ENCODE measurements at places on chromosomes 2 and 18.
A peak's percentile ranks its signal among the peaks of the same experiment; 100 is the strongest.

DNA sequence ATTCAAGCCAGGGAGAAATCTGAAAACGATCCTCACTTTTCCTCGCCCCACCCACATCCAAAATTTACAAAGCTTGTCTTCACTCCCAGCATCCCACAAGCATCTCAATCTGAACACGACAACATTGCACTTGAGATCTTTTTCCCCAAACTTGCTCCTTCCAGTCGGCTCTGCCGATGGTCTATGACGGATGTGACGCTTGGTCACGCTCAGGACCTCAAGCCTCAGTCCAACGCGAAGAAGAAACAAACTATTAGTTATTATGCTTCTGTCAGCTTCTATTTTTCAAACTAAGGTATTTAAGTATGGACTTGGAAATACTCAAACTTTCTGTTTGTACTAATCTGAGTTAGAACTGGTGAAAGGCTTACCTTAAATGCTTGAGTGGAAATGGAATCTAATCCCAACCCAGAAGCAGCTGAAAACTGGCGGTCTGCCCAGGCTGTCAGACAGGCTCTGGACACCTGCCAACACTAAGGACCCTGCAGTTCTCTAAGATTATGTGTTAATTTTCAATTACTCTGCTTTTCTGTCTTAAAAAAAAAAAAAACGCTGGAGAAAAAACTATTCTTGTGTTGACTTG lies 132.1 kb upstream of the DNMT3A start:
- no peak for DNase-seq

GRCh38 chr2:23947350-23947749 lies 7.1 kb downstream of the UBXN2A start:
- no peak for DNase-seq

GRCh38 chr2:160428405-160428763 lies 65.2 kb downstream of the RBMS1 start:
- no peak for DNase-seq

DNA sequence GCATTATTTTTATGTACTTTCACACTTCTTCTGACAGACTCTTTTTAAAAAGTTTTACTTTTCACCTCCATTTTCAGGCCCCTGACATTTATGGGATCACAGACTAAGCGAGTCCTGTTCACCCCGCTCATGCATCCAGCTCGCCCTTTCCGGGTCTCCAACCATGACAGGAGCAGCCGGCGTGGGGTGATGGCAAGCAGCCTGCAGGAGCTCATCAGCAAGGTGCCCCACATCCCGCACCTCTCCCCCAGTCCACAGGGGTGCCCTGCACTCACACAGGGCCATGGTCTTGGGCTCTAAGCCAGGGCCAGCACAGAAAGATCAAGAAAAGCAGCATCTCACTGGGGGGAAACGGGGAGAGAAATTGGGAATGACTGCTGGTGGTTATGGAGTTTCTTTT lies 8.6 kb downstream of the CIDEA start:
- no peak for DNase-seq

DNA sequence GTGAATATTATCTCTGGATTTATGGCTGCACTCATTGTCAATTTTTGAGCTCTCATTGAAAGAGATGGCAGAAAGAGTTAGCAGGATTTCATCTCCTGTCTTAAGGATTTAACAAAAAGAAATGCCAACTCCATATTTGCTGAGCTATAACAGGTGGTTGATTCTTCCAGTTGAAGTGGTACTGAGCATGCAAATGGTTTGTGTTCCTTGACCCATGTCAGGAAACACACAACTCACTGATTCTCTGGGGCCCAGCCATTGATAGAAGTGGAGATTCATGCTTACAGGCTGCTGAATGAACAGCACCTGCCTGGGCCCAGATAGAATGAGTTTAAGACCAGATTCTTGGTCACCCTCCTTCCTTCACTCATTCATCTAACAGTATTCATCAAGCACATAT lies 128.8 kb downstream of the CERS6 start:
- DNase-seq: no peak

DNA sequence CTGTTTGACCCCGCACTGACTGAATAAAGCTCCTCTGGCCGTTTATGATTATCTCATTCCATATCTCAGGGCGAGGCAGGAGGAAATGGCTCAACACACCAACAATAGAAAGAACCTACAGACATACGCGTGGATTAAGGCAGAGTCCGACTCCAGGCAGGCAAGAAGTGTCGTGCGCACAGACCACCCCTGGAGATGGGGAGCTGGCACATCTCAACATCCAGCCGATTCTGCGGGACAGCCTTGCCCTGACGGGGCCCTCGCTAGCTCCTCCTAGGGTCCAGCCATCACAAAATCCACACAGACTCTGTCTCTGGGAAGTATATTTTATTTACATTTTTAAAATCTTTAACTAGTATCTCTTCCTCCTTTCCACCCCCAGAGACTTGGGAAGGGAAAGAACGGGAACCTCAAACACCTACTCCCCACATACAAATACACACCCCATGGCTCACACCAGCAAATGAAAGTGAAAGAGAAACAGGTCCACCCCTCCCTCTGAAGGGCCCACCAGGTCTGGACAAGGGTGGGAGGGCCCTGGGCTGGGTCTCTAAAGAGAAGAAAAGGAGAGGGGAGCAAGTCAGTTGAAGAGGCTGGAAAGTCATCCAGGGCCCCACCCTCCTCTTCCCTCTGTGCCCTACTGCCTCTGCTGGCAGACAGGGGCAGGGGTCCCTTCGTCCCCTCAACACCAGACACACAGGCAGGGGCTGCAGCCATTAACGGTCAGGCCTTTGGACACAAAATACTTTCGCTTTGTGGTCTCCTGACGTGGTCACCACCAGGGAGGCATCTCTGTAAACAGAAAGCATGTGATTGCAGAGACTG lies 3.2 kb downstream of the GPBAR1 start:
- no peak for DNase-seq

GRCh38 chr2:226783885-226784284 lies 15.7 kb downstream of the IRS1 start:
- no peak for DNase-seq

DNA sequence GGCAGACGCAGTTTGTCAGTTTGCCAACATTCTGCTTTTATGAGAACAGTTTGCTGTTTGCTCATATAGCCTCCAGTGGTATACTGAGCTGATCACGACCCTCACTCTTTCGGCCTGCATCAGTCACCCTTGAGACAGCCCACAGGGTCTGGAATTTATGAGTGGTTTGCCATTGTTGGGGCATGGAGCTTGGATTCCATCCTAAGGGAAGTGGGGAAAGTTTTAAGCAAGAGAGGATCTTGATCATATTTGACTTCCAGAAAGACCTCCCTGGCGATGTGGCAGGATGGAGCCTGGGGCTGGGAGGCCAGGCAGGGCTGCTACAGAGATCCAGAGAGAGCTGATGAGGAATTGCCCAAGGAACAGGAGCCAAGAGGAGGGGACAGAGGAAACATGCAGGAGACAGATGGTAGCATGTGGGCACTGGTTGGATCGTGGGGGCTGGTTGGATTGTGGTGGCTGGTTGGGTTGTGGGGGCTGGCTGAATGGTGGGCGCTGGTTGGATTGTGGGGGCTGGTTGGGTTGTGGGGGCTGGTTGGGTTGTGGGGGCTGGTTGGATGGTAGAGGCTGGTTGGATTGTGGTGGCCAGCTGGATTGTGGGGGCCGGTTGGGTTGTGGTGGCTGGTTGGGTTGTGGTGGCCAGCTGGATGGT lies 27.3 kb upstream of the GPR17 start:
- no peak for DNase-seq

DNA sequence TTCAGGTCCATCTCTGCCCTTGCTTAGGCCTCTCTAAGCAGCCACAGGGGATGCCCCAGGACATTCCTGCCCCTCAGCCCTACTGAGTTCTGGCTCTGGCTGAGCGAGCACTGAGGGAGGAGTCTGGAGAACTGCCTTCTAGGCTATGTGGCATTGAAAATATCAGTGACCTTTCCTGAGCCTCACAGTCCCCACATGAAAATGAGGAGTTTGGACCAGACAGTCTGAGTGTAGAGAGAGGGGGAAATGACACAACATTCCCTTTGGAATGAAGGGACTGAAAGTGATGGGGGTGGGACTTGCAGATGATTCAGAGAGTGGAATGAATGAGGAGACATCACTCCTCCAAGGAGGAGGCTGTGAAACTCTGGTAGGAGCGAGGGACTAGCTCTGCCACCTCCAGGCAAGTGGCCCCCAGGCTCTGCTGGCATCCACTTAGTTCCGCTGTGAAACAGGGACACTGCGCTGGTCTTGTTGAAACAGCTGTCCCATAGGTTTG lies 8.0 kb downstream of the TNS1 start:
- peak; percentile 90 for DNase-seq

- no peak for DNase-seq
These were observed 466.5 kb upstream of the ID2 start for GRCh38 chr2:8215159-8215863.

GRCh38 chr18:6270771-6271216 lies 143.9 kb downstream of the L3MBTL4 start:
- DNase-seq: no peak

GRCh38 chr2:102520009-102520408 lies 47.0 kb downstream of the SLC9A4 start:
- peak; percentile 11 for DNase-seq

DNA sequence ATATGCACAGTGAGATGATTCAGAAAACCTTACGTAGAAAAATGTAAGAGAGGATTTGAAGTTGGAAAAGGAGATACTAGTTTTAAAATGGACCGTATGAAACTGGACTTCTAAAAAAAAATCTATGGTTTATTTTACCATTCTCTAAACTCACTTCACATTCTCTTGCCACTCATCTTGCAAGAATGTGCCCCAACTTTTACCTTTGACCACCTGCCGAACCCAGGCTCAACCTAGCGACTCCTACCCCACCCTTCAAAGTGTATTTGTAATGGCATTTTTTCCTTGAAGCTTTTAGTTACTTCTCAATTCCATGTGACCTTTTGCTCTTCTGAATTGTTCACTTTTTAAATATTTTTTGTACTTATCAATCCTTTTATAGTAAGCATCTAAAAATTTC lies 160.8 kb downstream of the PHLPP1 start:
- DNase-seq: no peak

DNA sequence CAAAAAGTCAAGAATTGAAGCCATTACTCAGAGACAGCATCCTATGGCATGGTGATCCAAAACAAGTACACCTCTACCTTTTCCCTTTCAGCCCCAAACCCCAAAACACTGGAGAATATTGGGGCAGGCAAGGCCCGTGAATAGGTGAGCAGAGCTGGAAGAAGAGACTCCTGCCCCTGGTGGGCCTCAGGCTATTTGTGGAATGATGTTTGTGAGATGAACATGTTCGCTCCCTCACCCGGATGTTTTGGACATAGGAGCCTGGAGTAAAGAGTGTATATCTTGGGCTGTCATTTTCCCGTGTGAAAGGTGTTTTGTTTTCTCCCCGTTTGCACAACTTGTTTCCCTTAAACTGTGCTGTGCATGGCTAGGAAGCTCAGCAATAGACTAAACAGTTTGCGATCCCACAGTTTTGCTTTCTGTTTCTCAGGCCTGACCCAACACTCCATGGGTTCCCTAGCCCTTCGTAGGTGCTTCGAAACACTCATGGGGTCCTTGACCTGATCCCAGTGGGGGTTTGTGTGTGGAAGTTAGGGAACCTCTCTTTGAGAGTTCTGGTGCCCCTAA lies 136.5 kb upstream of the TNP1 start:
- no peak for DNase-seq

DNA sequence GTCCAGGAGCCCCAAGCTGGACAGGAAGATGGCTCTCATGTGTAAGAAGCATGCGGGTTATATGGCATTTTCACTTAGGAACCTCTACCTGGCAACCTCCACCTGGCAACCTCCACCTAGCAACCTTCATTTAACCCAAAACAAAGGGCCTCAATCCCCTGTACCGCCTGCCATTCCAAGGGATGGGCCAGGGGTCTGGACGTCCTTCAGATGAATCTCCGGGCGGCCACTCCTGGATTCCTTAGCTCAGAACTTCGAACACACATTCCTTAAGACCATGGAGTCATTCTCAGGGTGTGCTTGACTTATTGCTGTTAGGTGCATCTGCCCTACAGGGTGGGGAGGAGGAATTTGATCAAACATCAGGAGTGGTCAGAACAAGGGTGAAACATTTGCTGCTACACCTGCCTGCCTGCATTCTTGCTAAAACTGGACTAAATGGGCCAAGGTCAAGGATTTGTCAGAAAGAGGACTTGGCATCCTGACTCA lies 277.6 kb downstream of the PHLPP1 start:
- no peak for DNase-seq

DNA sequence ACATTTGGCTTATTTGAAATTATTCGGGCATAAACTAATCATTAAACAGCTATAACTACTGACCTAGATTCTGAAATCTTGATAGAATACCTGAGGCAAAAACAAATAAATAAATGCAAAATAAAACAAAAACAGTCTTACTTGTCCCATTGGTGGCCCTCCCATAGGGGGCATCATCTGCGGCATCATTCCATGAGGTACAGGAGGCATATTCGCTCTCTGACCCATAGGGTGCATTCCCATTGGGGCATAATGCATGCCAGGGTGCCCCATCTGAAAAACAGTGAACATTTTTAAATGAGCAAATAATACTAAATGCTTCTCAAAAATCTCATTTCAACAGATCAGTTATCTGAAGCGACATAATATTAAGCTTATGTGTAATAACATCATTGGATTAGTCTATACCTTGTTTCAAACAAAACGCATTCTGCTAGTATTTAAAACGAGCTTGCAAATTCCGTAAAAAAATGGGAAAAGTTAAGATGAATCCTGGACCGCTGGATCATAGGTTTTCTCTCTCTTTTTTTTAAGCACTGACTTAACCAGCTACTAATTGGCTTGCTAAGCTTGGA lies 1.3 kb downstream of the PRPF40A start:
- DNase-seq: peak; percentile 13

GRCh38 chr2:177161741-177162460 lies 50.7 kb upstream of the HNRNPA3 start:
- DNase-seq: peak; percentile 58

- peak; percentile 85 for DNase-seq
These were observed 3.5 kb downstream of the RBM43 start for GRCh38 chr2:151258121-151258520.

- no peak for DNase-seq
These were observed 99.8 kb downstream of the COL6A3 start for GRCh38 chr2:237314198-237314597.

DNA sequence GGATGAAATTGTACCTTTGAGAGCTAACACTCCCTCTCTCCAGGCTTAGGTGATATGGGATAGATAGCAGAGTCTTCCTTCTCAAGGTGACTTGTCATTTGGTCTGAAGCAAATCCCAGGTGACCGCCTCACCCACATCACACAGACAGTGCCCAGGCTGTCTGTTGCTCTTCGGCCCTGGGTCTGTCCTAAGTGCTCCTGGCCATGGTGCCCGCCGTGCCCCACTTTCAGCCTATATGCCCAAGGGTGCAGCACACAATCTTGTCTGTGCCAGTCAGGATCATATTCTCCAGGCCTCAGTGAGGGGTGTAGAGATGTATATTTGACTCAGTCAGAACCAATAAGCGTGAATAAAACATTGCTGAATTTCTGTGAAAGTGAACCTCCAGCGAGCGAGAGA lies 326.8 kb downstream of the DYSF start:
- DNase-seq: no peak

All from GM03348 (cell line).